ENCODE measurements at places on chromosomes 12 and 14.

- DNase-seq = no peak
Observed at GRCh38 chr12:13039328-13039956, 4.7 kb upstream of the FAM234B start.

DNA sequence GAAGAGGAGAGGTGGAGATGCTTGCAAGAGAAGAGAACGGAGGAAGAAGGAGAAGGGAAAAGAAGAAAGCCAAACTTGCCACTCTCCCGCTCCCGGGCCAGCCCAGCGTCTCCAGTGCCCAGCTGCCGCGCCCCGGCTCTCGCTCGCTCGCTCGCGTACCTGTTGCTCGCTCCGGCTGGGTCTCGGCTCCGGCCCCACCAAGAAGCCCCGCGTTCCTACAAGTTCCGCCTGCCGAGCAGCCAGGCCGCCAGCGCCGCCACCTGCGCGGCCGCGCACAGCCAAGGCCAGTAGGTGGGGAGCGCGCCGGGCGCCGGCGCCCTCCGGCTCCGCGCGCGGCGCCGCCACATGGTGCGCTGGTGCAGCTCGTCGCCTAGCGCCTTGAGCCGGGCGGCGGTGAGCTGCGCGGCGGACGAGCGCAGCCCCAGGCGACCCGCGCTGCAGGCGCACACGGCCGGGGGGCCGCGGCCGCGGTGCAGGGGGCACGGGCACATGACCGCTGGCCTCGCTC is 370 bp downstream of the HRK start:
- peak; percentile 55 for DNase-seq

DNA sequence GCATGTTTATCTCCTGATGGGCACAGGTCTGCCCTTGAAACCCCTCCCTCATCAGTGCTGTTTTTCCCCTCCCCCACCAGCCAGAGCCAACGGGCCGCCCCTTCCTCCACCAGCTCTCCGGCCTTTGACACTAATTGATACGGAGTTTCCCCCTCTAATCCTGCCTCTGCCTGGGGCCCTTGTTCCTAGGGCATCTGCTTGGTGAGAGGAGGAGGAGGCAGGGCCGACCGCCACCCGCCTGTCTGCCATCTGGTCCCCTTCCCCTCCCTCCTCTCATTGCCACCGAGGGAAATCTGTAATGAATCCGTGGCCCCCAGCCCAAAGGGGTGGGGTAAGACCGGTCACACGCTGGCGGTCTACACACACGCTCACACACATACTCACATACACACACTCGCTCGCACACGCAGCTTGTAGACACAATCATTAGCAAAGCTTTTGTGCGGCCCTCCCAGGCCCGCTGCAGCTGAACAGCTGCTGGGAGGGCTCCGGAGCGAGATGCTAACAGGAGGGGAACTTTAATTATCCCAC is 27.4 kb downstream of the SRRM4 start:
- DNase-seq = no peak

DNA sequence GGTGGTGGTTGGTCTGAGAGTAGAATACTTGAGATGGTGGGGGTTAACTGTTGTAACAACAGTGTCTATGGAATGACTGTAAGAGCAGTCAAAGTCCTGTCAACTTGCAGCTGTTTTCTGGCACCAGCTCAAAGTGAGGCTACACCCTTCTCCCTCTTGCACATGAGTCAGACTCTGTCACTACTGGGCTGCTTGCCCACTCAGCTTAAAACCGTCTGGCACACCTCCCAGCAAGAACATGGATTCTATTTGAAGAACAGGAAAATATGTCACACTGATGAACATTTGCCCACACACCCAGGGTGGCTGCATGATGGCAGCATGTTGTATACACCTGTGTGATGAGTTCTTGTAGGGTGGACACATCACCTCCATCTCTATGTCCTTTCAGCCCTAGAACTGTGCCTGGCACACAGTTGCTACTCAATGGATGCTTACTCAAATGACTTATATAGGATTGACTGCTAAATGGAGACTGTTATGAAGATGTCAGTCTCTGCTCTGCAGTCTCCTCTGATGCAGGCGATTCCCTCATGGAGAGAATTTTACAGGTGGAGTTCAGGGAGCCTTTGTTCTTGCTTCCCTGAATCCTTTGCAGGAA is 19.3 kb upstream of the SERPINA6 start:
- peak; percentile 46 for DNase-seq

- DNase-seq = peak; percentile 25
Observed at GRCh38 chr14:98704441-98704840, 567.6 kb downstream of the BCL11B start.

DNA sequence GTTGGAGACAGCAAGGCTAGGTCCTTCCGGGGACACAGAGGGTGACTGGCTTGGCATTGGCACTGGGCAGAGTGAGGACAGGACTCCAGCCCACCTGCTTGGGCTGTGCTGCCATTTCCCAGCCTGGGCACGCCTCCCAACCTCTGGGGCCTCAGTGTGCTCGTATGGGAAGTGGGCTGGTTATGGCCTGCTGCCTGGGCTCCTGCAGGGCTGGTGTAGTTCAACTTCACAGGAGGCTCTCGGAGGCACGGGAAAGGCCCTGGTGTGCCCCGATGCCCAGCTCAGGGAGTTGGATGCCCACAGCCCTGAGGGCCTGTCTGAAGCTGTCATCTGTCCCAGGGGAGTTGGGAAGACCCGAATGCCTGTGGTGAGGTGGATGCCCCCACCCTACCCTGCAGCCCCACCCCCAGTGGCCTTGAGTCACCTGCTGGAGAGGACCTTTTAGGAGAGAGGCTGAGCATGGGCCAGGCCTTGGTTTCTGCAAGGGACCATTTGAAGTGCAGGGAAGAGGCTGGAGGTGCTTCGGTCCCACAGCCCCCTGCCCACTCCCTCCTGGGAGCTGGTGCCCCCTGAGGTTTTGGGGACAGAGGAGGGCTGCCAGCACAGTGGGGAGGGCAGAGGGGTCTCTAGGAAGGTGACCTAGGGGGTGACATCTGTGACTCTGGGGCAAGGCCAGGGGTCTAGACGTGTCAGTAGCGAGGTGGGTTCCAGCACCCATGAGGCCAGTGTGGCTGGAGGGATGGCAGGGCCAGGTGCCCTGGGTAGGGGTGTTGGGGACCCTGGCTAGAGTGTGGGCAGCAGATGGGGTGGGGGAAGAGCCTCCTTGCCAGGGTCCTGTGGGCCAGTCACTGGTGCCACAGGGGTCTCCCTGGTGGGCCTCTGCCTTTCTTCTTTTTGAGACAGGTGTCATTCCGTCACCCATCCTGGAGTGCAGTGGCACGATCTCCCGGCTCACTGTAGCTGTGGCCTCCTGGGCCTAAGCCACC is 9.1 kb downstream of the ULK1 start:
- no peak for DNase-seq

DNA sequence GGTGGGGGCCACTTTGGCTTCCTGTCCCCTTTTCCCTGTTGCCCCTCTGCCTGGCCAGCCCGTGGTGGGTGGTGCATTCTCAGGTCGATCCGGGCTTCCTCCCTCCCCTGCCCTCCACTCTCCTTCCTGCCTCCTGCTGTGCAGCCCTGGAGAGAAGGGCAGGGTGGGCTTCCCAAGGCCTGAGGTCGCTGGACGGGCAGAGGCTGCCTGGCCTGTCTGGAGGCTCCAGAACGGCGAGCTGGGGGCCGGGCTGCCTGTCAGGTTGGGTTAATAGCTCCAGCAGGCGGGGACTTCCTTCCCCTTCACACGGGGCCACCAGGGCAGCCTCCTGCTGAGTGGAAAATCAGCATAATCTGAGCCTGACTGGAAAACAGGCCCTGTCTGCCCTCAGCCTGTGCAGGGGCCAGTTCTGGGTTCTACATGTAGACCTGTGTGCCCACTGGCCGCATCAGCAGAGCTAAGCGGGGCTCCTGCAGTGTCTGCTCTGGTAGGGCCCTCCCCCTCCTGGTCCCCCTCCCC is 11.3 kb downstream of the KIF26A start:
- DNase-seq = peak; percentile 37

DNA sequence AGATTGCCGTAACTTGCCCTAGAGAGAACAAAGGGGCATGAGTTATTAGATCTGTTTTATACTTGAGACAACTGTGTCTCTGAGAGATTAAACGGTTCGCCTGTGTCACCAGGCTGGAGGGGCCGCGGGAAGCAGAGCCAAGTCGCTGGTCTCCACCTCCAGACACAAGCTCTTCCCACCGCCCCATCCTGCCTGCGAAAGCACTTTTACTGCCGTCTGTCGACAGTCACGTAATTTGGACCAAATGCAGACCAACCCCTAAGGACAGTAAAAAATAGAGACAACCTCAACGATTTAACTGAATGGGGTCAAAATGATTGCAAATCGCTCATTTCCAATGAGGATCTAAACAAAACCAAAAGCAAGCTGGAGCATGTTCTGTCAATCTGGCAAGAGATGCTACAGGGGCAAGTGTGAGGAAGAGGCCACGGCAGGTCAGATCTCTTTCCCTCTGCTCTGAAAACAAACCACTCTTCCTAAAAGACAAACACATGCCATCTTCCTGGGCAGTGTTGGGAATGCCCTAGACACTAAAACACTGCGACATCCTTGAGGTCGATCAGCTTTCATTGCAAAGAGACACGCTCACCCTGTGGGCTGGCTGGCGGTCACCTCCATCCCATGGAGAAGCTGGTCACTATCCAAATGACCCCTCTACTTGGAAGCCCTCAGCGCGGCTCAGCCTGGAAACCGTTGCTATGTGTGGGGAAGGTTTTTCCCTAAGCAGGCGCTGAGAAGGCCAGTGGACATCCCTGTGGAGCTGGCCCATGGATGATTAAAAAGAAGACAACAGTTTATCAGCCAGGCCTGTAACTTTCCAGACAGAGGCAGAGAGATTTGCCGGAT is 17.1 kb downstream of the GSC start:
- no peak for DNase-seq

GRCh38 chr12:6378709-6379472 is 3.5 kb upstream of the SCNN1A start:
- DNase-seq = no peak

DNA sequence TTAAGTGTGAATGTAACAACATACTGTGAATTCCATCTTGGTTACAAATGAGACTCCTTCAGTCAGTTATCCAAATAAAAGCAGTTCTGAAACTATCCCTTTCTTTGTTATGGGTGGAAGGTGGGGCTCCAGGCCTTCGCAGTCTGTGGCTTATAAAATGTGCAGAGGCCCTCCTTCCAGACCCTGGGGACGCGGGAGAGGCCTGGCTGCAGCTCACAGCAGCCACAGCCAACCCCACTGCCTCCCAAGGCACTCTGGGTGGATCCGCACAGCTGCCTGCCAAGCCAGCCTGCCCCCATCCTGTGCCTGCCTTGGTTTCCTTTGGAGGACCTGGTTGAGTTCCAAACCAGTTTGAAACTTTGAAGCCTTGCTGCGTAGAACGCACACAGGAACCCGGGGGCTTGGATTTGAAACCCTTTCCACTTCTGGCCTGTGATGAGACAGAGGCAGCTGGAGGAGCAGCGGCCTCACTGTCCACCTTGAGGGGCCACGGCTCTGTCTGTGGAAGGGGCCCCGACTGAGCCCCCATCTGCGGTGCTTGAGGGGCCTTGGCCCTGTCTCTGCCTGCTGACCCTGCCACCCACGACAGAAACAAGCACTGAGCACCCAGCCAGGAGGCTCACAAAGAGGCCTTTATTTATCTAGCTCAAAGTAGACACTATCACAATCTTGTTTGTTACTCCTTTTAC is 30.4 kb downstream of the CCNK start:
- DNase-seq = peak; percentile 13

DNA sequence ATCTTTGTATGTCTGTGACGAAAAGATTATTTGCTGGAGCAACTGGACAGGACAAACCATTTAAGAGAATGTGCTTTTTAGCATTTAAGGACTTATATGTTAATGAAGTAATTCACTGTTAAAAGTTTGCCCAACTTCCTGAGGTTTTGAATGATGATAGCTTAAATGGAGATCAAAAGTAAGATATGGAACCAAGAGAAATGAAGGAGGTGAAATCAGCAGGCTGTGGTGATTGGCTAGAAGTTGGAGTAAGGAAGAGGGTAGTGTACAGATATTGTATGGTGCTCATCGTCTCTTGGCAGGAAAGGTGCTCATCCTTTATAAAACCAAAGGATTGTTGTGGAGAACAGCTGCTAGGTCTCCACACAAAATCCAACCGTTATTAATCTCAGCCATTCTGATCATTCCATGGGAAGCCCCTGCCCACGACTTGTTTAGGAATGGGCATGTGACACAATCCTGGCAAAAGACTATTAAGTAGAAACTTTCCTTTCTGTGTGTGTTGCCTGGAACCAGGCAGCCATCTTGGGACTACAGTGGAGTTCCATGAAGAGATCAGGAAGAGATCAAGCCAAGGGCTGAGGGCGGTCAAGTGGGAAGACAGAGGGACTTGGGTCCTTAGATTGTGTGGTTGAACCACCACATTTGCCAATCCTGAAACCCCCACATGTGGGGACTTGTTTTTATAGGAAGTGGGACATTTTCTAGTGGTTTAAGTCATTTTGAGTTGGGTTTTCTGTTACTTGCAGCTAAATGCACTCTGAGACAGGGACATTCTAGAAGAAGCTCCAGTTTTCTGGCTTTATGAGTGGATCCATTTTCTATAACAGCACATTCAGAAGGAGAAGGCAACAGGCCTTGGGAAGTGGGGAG is 56.8 kb upstream of the CHST11 start:
- no peak for DNase-seq

DNA sequence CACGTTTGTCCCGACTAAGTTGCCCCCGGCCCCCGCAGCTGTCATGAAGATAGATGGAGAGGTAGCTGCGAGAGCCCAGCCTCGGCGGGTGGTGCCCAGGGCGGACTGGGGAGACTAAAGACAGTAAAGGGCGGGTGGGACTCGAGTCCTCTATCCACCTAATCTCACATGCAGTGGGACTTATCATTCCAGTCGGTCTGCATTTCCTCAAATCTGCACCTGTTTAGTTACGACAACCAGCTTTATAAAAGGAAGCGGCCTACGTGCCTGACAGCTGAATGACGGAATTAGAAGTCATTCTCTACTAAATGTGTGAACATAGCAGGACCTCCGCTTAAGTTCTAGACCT is 109.8 kb upstream of the EGLN3 start:
- no peak for DNase-seq

DNA sequence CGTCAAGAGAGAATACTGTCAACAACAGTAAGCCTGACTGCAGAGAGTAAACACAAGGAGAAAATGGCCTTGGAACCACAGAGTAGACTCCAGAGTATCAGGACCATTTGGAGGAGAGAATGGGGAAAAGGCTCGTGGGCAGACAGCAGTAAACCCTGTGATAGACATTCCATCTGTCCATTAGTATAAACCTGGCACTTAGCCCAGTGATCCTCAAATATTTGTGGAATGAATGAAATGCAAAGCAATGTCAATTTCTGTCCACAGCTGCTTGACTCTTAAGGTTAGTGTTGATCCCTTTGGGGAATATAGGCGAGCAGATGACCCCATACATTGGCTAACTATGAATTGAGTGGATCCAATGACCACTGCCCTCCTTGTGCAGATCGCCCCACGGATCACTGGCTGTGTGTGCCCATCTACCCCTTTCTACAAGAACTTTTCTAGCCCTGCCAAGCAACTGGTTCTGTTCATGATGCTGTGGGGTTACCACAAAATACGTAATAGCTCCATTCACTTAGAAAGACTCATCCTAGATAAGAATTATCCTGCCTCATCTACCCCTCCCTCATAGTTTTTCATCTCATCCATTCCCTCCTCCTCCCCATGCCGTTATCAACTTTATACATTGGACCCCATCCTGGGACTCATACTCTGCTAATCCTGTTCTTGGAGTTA is 846.8 kb downstream of the NRXN3 start:
- no peak for DNase-seq
